ENCODE measurements at places on chromosomes 3 and 15. TPM values are rescaled to one million over a fixed set of nuclear protein-coding genes. Genes with fewer than 3 reads are reported as not detected.
A peak's percentile ranks its signal among the peaks of the same experiment; 100 is the strongest.

DNA sequence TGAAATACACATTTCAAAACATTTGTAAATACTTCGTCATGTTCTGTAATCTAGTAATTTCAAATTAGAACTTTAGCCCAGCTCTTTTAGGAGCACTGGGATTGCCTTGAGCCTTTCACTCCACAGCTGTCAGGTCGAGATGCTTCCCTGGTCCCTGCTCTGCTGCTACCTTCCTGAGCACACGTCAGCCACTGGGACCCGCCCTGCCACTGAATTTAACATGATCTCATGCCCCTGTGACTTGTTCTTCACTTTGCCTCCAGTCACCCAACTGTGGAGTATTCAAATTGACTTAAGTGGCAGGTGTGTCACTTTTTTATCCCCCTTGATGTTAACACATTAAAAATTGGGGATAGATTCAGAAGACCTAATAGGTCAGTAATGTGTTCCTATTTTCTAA lies 3.3 kb downstream of the ARRDC4 start:
- H3K27ac ChIP-seq, result peak overlapping the region; percentile 7
- no peak overlapping the region for H3K4me3 ChIP-seq
- peaks cover 40% of the 10 kb centered on the region for H3K4me1 ChIP-seq
- no peak for DNase-seq
- peaks cover under 1% of the 10 kb centered on the region for H3K36me3 ChIP-seq

DNA sequence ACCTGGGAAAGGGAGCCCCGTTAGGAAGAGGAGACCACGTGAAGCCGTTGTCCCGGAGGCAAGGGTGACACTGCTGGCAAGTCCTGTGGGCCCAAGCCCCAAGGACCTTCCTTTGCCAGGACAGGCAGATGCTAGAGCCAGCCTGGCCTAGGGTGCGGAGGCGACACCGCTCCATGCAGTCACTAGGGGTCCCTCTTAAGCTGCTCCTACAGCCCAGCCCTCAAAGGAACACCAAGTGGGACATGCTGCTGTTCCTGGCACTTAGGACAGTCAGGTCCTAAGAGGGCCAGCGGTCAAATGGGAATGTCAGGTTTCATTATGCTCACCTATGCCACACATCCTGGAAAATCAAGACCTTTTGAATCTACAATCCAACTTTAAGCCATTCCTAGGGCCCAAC lies 59.7 kb downstream of the RPN1 start:
- no peaks in the 10 kb centered on the region for H3K36me3 ChIP-seq
- H3K4me1 ChIP-seq, result peaks cover 31% of the 10 kb centered on the region
- DNase-seq, result no peak
- H3K27ac ChIP-seq, result no peak overlapping the region

GRCh38 chr3:44000586-44000985 lies 241.1 kb upstream of the TOPAZ1 start:
- H3K36me3 ChIP-seq, result no peaks in the 10 kb centered on the region
- no peak overlapping the region for H3K4me3 ChIP-seq
- peaks cover 46% of the 10 kb centered on the region for H3K27me3 ChIP-seq
- no peak overlapping the region for H3K27ac ChIP-seq

DNA sequence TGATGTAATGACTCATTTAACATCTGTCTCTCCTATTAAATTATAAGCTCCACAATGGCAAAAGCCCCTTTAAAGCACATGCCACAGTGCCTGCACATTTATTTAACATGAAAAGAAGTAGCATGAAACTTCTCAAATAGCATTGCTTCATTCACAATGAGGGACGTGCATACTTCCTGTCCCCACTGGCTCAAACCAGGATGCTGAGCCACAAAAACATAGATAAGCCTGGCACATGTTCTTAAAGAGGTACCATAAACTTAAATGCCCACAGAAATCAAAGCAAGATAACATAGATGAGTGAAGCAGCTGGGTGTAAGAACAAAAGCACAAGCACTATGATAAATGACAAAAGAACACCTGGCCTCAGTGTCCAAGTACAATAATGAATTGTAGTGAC lies 3.8 kb downstream of the TP53BP1 start:
- peak overlapping the region; percentile 33 for H3K27ac ChIP-seq
- H3K4me1 ChIP-seq, result peaks cover 43% of the 10 kb centered on the region
- H3K36me3 ChIP-seq, result peaks cover 4% of the 10 kb centered on the region
- no peak overlapping the region for H3K4me3 ChIP-seq
- DNase-seq, result no peak
- no peaks in the 10 kb centered on the region for H3K27me3 ChIP-seq

DNA sequence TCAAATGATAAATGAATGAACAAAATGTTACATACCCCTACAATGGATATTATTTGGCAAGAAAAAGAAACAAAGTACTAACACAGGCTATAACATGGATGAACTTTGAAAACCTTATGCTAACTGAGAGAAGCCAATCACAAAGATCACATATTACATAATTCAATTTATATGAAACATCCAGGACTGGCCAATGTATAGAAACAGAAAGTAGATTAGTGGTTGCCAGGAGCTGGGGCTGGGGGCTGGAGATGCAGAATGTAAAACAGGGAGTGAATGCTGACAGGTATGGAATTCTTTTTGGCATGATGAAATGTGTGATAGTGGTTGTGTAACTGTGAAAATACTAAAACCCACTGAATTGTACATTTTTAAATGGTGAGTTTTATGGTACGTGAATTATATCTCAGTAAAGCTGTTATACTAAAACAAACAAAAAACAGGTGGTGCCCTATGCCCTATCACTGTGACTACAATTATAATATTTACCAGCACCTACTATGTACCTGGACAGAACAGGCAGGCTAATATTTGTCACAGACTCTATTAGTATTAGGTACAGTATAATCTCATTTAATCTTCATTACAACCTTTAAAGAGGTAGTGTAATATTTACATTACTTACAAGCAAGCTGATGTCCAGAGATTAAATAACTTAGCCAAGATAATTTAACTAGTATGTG lies 90.0 kb downstream of the ETFA start:
- H3K4me1 ChIP-seq, result peaks cover 4% of the 10 kb centered on the region
- no peak overlapping the region for H3K4me3 ChIP-seq
- peaks cover 84% of the 10 kb centered on the region for H3K36me3 ChIP-seq
- H3K27me3 ChIP-seq, result no peaks in the 10 kb centered on the region

GRCh38 chr3:87002346-87002745 lies 11.4 kb upstream of the VGLL3 start:
- H3K36me3 ChIP-seq, result no peaks in the 10 kb centered on the region
- no peaks in the 10 kb centered on the region for H3K4me1 ChIP-seq

- no peak overlapping the region for H3K4me3 ChIP-seq
- no peaks in the 10 kb centered on the region for H3K27me3 ChIP-seq
- no peak for DNase-seq
- peaks cover 8% of the 10 kb centered on the region for H3K4me1 ChIP-seq
- no peak overlapping the region for H3K27ac ChIP-seq
- H3K36me3 ChIP-seq, result peaks cover 9% of the 10 kb centered on the region
Observed at GRCh38 chr3:114884213-114884923, 262.7 kb downstream of the ZBTB20 start.

- no peak overlapping the region for H3K4me3 ChIP-seq
- no peak for DNase-seq
- H3K27me3 ChIP-seq, result peaks cover 5% of the 10 kb centered on the region
- H3K27ac ChIP-seq, result no peak overlapping the region
Observed at GRCh38 chr3:146637871-146638270, 32.7 kb upstream of the PLSCR5 start.

GRCh38 chr15:97470417-97470816 lies 490.1 kb upstream of the ARRDC4 start:
- no peak for DNase-seq
- no peaks in the 10 kb centered on the region for H3K36me3 ChIP-seq
- no peak overlapping the region for H3K27ac ChIP-seq
- H3K4me1 ChIP-seq, result no peaks in the 10 kb centered on the region
- no peak overlapping the region for H3K4me3 ChIP-seq
- H3K27me3 ChIP-seq, result no peaks in the 10 kb centered on the region

GRCh38 chr3:16309558-16309957 lies 44.5 kb downstream of the OXNAD1 start:
- H3K27ac ChIP-seq, result peak overlapping the region; percentile 99
- peaks cover 50% of the 10 kb centered on the region for H3K36me3 ChIP-seq
- peaks cover 89% of the 10 kb centered on the region for H3K4me1 ChIP-seq

- no peaks in the 10 kb centered on the region for H3K27me3 ChIP-seq
- no peak for DNase-seq
- H3K4me1 ChIP-seq, result peaks cover 18% of the 10 kb centered on the region
- no peak overlapping the region for H3K27ac ChIP-seq
- no peak overlapping the region for H3K4me3 ChIP-seq
Observed at GRCh38 chr3:133592843-133593242, 19.4 kb downstream of the CDV3 start.

GRCh38 chr15:32676169-32676568 lies 34.7 kb downstream of the SCG5 start:
- H3K36me3 ChIP-seq, result no peaks in the 10 kb centered on the region
- no peak overlapping the region for H3K4me3 ChIP-seq
- H3K27ac ChIP-seq, result no peak overlapping the region
- H3K4me1 ChIP-seq, result no peaks in the 10 kb centered on the region

GRCh38 chr3:43162230-43163084 lies 56.6 kb upstream of the POMGNT2 start:
- no peaks in the 10 kb centered on the region for H3K27me3 ChIP-seq
- H3K27ac ChIP-seq, result peak overlapping the region; percentile 99
- H3K4me1 ChIP-seq, result peaks cover 21% of the 10 kb centered on the region

DNA sequence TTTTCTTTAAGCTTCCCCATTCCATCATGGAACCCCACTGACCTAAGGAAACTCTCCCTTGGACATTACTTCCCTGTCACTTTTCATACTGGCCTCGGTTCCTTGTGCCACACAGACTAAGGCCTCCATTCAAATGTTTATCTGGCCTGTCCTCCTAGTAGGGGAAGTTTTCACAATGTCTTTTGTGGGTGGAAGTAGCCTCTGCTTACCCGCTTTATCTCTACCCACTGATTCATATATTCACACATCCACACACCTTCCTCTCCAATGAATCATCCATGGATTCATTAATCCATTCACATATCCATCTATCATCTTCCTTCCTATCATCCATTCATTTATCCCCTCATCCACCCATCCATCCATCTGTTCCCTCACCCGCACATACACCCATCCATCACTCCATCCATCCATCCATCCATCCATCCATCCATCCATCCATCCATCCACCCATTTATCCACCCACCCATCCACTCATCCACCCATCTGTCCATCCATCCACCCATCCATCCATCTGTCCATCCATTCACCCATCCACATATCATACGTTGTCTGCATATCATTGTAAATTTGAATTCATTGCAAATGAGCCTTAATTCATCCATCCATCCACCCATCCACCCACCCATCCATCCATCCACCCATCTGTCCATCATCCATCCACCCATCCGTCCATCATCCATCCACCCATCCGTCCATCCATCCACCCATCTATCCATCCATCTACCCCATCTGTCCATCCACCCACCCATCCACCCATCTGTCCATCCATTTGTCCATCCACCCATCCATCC lies 49.1 kb downstream of the IQSEC1 start:
- no peak for DNase-seq
- H3K27me3 ChIP-seq, result peaks cover 2% of the 10 kb centered on the region
- H3K27ac ChIP-seq, result no peak overlapping the region
- H3K4me3 ChIP-seq, result no peak overlapping the region
- H3K36me3 ChIP-seq, result no peaks in the 10 kb centered on the region

DNA sequence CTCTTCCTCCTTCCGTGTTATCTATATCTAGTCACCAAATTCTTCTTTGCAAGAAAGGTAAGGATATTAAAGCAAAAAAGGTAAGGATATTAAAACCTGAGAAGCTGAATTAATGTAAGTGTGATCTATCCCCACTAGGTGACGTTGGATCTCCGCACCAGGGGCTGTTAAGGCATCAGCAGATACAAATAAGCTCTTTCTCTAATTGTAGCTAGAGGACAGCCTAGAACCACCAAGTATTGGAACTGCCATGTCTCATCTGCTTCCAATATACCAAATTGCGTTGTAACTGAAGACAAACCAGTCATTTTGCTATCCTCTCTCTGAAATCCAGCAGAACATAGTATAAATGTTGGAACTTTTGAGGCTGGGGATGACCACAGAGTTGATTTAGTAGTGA lies 471.2 kb upstream of the TGFBR2 start:
- peaks cover 8% of the 10 kb centered on the region for H3K4me1 ChIP-seq
- no peaks in the 10 kb centered on the region for H3K27me3 ChIP-seq
- no peak for DNase-seq

GRCh38 chr15:69881766-69882165 lies 216.0 kb downstream of the TLE3 start:
- peaks cover 4% of the 10 kb centered on the region for H3K27me3 ChIP-seq
- no peak overlapping the region for H3K4me3 ChIP-seq
- H3K36me3 ChIP-seq, result no peaks in the 10 kb centered on the region
- no peak for DNase-seq
- no peaks in the 10 kb centered on the region for H3K4me1 ChIP-seq
- H3K27ac ChIP-seq, result no peak overlapping the region

DNA sequence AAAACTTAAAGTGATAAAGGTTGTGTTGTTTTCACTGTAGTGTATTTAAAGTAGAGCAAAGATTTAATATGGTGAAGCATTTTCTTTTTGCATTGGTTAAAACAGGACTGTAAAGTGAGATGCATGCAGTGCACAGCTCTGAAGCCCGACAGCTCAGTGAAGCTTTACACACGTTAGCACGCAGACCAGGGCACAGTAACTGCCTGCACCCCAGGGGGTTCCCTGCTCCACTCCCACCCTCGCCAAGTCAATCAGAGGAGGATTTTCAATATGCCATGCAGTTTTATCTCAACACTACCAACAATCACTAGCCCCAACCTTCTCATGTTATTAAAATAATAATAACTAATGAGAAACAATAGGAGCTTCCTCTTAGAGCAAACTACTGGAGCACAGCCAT lies 28.1 kb upstream of the BCL2L10 start:
- H3K27ac ChIP-seq, result no peak overlapping the region
- no peak for DNase-seq
- H3K27me3 ChIP-seq, result no peaks in the 10 kb centered on the region
- peaks cover 61% of the 10 kb centered on the region for H3K36me3 ChIP-seq
- peaks cover 25% of the 10 kb centered on the region for H3K4me1 ChIP-seq

- H3K4me1 ChIP-seq, result peaks cover 32% of the 10 kb centered on the region
- no peaks in the 10 kb centered on the region for H3K36me3 ChIP-seq
- DNase-seq, result peak; percentile 43
- peak overlapping the region; percentile 81 for H3K27ac ChIP-seq
- peak overlapping the region; percentile 87 for H3K4me3 ChIP-seq
Observed at GRCh38 chr15:40323953-40324937, 753 bp downstream of the INAFM2 start.

CGGBP1 gene
- total RNA-seq, result 153 TPM

CCR9 gene
- total RNA-seq, result 2.0 TPM

HACL1 gene
- total RNA-seq, result 41.5 TPM

FAM240A gene
- total RNA-seq, result not detected

TGM4 gene
- not detected for total RNA-seq

KNG1 gene
- total RNA-seq, result not detected

ZNF860 gene
- total RNA-seq, result 2.1 TPM

TPRG1 gene
- total RNA-seq, result 5.7 TPM

EFCAB12 gene
- 2.3 TPM for total RNA-seq

ZBED2 gene
- 0.16 TPM for total RNA-seq

RLBP1 gene
- not detected for total RNA-seq

All from naive thymus-derived CD8-positive, alpha-beta T cell (primary cell).